NCI-H187 treated with DMSO at 0.1 percent for 48 hours (cell line): ENCODE measurements at places on chromosomes 2 and 18.
A peak's percentile ranks its signal among the peaks of the same experiment; 100 is the strongest.

- DNase-seq, result no peak
These were observed 37.3 kb downstream of the RNU4ATAC start for GRCh38 chr2:121567957-121568409.

DNA sequence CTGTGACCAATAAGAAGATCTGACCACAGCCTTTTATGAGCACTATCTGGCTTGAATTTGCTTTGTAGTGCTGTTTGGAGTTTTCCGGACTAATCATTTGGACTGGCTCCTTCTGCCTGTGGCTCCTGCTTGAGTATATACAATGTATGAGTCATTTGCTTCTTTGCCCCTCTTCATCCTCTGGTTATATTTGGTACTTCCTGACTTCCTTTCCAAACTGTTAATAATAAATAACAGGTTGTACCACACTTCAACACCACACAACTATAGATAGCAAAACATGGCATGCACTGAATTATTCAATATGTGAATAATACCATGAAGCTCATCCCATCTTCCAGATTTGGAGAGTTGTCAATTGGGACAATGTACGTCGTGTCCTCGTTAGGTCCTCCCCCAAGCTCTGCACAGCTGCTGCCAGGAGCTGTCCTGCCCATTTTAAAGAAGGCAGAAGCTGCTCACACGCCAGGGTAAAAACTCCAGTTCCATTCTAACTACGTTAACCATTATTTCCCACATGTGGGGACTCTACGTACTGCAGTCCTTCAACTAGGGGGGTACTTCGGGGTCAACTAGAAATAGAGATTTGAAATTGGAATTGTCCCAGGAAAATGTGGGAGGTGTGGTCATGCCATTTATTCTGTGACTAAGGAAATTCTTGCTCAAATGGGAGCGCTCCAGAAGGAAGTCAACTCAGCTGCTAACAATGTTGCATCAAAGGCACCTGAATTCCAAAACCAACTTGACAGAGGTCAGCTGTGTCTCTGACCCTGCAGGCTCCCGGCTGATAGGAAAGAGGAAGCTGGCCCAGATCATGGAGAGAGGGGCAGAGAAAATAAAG lies 38.1 kb downstream of the ST8SIA5 start:
- DNase-seq, result no peak

- DNase-seq, result no peak
These were observed 392.5 kb downstream of the FIGN start for GRCh38 chr2:163343316-163343715.

GRCh38 chr2:176804392-176804791 lies 408.2 kb upstream of the HNRNPA3 start:
- DNase-seq, result no peak

- no peak for DNase-seq
These were observed 176.0 kb upstream of the COL3A1 start for GRCh38 chr2:188798159-188798558.

DNA sequence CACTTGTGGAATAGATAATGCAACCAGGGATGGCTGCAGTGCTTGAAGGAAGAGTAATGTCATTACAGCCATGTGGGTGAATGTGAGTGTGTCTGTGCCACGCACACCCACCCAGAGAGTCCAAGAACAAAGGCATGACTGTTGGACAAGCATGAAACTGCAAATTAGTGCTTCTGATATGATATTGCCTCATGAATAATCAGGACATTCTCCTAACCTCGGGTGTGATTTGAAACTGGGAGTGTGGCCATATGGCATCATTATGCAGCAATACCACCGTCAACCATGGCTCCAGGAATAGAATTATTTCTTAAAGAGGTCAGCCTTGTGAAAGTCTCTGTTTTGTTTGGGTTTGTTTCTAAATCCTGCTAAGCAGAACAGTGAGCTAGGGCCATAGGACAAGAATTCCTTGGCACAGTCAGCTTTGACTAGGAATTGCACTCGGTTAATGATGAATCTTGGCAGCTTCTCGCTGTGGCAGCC lies 678.0 kb upstream of the RAB6C start:
- no peak for DNase-seq

GRCh38 chr18:46293742-46294181 lies 189.6 kb downstream of the HAUS1 start:
- no peak for DNase-seq

DNA sequence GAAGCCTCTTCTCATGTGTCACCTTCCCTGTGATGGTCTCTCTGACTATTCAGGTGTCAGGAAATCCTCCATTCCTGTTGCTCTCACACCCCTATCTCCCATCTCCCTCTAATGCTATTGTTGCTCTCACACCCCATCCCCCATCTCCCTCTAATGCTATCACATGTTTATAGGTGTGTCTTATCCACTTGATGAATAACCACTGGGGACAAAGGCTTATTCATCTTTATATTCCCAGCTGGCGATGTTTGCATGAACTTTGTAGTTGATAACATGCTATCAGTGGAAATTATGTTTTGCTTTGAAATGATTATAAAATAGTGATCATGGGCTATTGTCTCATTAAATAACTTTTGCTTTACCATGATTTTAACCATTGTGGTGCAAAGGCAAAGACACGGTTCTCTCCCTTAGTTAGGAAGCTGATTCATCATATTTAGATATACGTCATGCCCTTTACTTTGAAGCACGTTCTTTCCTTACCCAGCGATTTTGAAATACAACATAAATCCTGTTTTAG lies 220.5 kb downstream of the PMAIP1 start:
- no peak for DNase-seq

- no peak for DNase-seq
These were observed 333.0 kb downstream of the TNS1 start for GRCh38 chr2:217669831-217670230.

DNA sequence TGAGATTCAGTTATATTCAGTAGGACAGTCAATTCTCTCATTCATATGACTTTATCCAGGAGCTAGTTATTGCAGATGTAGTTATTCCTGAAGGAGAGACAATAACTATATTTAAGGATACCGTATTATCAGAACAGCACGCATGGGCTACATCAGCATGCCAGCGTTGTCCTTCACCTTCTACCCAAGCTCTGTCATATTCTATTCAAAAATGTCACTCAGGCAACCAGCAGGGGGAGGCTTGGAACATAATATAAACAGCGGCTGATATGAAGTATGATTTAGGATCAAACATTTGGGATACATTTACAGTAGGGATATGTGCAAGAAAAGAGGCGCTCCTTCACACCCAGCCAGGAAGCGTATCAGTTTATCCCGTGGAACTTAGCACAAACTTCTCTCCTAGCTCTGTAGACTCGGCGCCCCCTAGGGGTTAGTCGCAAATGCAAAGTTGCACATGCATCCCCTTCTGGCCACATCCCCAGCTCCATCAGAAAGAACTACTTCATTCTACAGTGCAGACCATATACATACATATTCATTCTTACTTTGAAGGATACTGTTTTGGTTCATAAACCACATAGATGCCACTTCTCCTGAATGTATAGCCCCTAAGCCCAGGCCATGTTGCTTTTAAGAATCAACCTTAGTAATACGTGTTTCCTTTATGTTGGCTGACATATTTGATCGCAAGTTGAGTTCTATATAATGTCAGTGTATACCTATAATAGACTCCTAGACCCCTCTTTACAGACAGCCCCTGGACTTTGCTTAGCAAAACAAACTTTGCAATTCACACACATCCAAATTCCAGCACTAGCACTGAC lies 759.4 kb downstream of the ADCYAP1 start:
- DNase-seq, result no peak

- no peak for DNase-seq
These were observed 555.8 kb downstream of the SATB2 start for GRCh38 chr2:198901894-198902293.

- no peak for DNase-seq
These were observed 361.5 kb upstream of the RAB12 start for GRCh38 chr18:8247700-8248099.

- no peak for DNase-seq
These were observed 592 bp upstream of the MARS2 start for GRCh38 chr2:197704434-197705120.

DNA sequence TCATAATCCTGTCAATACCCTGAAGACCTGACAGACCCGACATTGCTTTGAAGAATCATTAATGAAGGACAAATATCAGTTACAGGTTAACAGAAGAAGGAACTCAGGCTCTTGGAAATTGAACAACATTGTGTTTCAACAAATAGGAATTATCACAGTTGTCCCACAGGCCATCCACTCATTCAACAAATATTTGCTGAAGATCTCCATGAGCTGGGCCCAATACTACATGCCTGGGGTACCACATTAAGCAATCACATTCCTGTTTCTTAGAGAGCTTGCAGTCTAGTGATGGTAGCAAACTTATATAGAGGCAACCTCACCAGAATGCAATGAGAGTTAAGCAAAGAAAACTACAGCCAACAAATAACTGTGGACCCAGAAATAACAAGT lies 671.6 kb upstream of the ACVR2A start:
- DNase-seq, result no peak

GRCh38 chr2:54524226-54524991 lies 68.3 kb downstream of the SPTBN1 start:
- peak; percentile 43 for DNase-seq

- no peak for DNase-seq
These were observed at the start of gene EMILIN2 for GRCh38 chr18:2846636-2847316. Gene EMILIN2 (plus strand): TSS chr18:2847006. CDS start chr18:2847189, 183 bp downstream.

GRCh38 chr2:219059725-219060682 lies 717 bp downstream of the IHH start:
- no peak for DNase-seq

DNA sequence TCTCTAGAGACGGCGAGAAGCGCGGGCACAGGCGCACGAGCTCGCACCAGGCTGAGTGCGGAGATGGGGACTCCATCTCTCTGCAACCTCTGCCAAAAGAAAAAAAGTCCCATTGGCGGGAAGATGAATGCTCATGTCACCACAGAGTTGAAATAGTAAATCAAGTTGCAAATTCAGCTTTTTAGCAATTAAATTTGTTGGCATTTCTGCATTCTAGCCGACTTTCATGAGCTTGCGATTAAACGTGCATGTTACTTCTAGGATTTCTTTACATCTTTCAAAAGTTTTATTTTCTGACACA lies 588 bp downstream of the CHAC2 start:
- DNase-seq, result no peak

DNA sequence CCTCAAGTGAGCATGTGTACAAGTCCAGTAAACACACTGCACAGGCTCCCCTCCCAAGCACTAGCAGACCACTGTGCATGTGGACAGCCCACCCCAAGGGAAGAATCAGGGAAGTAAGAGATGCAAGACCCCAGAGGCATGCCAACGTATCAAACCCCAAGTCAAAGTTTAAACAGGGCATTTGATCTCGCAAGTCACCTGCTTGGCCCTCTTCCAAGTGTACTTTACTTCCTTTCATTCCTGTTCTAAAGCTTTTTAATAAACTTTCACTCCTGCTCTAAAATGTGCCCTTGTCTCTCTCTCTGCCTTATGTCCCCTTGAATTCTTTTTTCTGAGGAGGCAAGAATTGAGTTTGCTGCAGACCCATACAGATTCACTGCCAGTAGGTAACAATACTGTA lies 201.2 kb upstream of the PARD3B start:
- no peak for DNase-seq

GRCh38 chr2:36587101-36587500 lies 10.9 kb downstream of the FEZ2 start:
- DNase-seq, result no peak

DNA sequence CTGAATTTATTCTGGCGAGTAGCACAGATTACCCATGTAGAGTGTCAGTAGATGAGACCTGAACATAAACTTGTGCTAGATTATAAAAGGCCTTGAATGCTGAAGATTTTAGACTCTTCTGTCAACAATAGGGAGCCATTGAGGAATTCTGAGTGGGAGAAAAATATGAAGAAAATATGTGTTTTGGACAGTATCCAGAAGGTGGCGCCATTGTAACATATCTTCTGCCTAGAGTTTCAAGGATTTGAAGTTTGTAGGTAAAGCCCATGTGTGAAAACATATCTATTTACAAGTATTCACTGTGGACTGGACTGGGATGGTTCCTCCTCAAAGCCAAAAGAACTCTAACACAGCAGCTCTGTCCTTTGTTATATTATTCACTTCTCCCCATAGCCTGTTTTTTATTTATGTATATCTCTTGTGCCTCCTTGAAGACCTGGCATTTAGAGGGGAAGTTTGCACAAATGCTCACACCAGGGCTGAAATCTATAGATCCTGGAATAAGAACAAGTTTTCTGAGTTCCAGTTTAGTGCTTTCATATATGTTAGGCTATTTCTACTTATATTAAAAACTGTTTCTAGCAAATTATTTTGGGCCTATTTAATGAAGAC lies 124.9 kb downstream of the RDH14 start:
- no peak for DNase-seq

DNA sequence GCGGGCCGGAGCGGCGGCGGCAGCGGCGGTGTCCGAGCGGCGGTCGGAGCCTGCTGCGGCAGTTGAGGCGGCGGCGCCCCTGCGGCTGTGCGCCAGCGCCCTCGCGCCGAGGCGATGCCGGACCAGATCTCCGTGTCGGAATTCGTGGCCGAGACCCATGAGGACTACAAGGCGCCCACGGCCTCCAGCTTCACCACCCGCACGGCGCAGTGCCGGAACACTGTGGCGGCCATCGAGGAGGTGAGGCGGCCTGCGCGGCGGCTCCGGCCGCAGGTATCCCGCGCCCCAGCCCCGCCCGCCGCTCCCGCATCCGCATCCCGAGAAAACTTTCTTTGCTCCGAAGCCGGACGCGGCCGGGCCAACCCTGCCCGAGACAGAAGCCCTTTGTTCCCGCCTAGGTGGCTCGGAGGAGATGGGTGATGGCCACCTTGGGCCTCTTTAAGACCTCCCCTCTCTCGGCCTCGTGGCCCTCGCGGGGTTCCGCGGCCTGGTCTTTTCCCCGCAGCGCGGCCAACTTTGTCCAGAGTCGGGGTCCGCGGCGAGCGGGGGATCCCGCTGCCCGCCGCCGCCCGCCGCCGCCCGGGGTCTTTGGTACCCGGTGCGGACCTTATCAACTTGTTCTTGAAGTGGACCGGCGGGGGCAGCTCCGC lies 504 bp downstream of the ASAP2 start:
- no peak for DNase-seq

DNA sequence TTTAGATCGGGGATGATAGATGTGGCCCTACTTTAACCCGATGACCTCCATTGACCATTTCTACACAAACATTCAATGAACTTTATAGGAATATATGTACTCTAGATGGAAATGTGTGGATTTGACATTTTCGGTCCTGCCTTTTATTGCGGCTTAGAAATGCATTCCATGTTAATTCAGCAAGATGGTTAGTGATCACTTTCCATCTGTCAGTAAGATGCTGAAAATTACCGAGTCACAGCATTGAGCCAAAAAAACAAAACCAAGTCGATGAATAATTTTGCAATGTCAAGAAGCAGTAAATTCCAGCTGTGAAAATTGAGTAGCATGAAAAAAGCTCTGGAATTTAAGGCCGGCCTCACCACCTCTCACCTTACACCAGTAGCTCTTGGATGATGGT lies 1642.6 kb upstream of the NXPH2 start:
- no peak for DNase-seq

- DNase-seq, result no peak
These were observed 64.5 kb downstream of the ADI1 start for GRCh38 chr2:3454802-3455201.

GRCh38 chr2:203683932-203684556 lies 22.4 kb upstream of the CD28 start:
- DNase-seq, result no peak
